H7 (cell line): ENCODE measurements at places on chromosomes 2 and 18. TPM values are rescaled to one million over a fixed set of nuclear protein-coding genes. Genes with fewer than 3 reads are reported as not detected.

Gene SMARCAL1
- 10.7 and 14.0 TPM in 2 replicates for total RNA-seq

Gene HTR2B
- total RNA-seq, result not detected in 2 replicates

Gene NEU2
- not detected in 2 replicates for total RNA-seq

Gene KDM3A
- total RNA-seq, result 10.3 and 14.5 TPM in 2 replicates

Gene UNC50
- 36.3 and 37.1 TPM in 2 replicates for total RNA-seq

Gene BZW1
- total RNA-seq, result 320 and 349 TPM in 2 replicates

Gene NR4A2
- 0.37 and 0.45 TPM in 2 replicates for total RNA-seq

Gene SPEG
- 25.3 and 27.4 TPM in 2 replicates for total RNA-seq

Gene TNS1
- 3.1 and 3.8 TPM in 2 replicates for total RNA-seq

Gene DSG3
- total RNA-seq, result not detected in 2 replicates

Gene RPIA
- 8.6 and 10.3 TPM in 2 replicates for total RNA-seq

Gene IL36A
- total RNA-seq, result not detected in 2 replicates

Gene ST8SIA5
- 0.38 and 0.52 TPM in 2 replicates for total RNA-seq
